BE2C (cell line): ENCODE measurements at places on chromosomes 12 and 14.

DNA sequence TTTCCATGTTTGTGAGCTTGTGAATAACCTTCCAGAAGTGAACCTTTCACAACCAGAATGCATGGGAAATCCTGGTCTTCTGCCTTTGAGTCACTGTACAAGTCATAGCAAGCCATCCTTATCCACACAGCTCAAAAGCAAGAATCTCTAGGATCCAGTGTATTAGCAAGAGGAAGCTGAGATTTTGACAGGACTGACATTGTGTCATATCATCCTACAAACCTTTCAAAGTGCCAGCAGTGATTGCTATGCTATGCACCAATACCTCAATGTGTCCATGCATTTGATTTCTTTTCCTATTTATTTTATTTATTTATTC lies 13.5 kb upstream of the NRDE2 start:
- DNase-seq: no peak

DNA sequence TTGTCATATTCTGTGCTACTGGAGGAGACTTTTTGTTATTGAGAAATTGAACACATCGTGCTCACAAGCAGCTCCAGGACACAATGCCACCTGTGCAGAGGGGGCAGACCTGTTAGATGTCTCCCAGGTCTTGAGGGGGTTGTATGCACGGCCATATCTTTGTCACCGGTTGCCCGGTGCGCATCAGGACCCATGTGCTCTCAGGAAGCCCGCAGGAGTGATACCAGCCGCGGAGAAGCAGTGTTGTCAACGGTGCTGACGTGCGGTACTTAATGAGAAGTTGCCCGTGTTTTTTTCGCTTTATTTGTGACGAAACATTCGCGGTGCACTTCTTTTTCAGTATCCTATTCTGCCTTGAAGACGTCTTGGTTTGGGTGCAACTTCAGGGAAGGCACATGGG lies 128.2 kb upstream of the RTL1 start:
- DNase-seq: peak; percentile 1

GRCh38 chr12:51217133-51217967 lies 512 bp downstream of the POU6F1 start:
- peak; percentile 59 for DNase-seq

- DNase-seq: no peak
Observed at GRCh38 chr14:68254669-68255527, 435.3 kb downstream of the RAD51B start.

- peak; percentile 91 for DNase-seq
Observed at GRCh38 chr12:54378796-54379397, 5.6 kb downstream of the ZNF385A start.

- no peak for DNase-seq
Observed at GRCh38 chr12:124279846-124280360, 15.0 kb upstream of the RFLNA start.

GRCh38 chr12:82800185-82800584 lies 113.5 kb downstream of the TMTC2 start:
- DNase-seq: no peak

DNA sequence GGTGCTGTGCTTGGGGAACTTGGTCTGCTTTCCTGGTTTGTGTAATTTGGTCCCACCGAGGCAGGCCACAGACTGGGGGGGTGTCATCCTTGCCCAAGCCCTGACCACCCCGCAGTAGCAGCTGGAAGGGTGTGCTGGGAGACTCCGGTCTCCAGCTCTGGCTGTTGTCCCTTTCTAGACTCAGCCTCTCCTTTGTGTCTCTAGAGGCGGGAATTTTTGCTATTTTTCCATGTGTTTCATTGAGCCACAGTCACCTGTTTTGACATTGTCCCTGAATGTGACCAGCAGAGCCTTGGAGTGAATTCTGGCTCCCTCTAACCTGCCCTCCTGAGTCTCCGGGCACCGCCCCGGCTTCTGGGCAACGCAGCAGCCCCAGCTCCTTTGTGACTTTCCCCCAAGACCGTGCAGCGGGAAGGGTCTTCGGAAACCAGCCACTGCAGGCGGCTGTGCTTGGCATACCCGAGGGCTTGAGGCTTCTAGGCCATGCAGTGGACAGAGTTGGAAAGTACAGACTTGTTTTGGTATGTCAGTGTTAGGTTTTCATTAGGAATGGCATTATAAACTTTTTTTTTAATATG lies 98.6 kb downstream of the TNFAIP2 start:
- DNase-seq: no peak

- DNase-seq: no peak
Observed at GRCh38 chr12:43072431-43072830, 479.6 kb downstream of the ADAMTS20 start.

DNA sequence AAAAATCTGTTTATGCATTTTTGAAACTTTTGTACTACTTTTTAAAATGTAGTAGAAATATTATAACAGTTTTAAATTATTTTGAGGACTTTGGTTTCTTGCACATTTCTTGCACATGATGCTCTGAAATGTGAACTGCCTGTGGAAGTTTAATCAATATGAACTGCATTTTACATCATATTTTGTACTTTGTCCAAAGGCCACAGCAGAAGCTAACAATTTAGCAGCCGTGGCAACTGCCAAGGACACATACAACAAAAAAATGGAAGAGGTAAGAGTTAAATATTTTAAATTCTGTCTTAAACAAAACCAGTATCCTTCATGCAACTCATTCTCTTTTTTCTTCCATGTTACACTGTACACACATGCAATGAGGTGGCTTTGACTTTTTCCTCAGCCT lies 45.1 kb downstream of the SAV1 start:
- DNase-seq: no peak

DNA sequence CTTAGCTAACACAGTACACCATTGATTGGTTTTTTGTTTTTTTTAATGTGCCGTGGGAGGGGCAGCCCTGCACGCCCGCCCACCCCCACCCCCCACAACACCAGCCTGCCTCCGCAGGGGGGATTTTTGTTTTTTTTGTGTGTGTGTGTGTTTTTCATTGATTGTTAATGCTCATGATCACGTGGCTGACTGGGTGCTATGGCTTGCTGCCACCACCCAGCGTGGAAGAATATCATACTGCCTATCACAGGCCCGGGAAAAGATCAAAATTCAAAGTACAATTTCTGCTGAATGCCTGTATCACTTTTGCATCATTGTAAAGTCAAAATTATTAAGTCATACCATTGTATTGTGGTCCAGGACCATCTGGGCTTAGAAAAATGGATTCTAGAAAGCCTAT lies 8.3 kb downstream of the RESF1 start:
- DNase-seq: no peak

DNA sequence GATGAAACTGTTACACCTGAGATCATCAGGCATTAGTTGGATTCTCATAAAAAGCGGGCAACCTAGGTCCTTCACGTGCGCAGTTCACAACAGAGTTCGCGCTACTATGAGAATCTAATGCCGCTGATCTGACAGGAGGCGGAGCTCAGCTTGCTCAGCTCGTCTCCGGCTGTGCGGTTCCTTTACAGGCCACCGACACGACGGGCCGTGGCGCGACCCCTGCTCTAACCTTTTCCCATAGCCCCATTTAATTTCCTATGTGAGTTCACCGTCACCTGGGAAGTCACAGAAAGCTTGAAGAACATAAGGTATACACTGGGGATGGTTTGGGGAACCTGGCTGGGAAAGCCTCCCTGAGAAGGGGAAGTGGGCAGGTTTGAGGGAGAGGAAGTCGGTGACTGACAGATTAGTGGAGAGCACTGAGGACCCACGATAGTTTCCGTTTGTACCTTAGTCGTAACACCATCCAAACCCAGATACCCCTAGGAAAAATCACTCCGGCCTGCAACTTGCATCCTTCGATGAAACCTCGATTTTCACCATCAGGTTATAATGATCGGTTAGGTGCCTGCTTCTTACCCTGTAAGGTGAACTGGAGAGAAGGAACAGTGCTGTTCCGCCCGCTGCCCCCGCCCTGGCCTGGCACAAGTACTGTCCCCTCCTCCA lies 2.8 kb upstream of the AAAS start:
- DNase-seq: no peak

GRCh38 chr12:121626853-121627640 lies 717 bp downstream of the ORAI1 start:
- DNase-seq: peak; percentile 70

GRCh38 chr14:74476607-74477006 lies 16.5 kb downstream of the NPC2 start:
- no peak for DNase-seq
